COR-L47 (cell line): ENCODE measurements at places on chromosomes 1 and 21.

DNA sequence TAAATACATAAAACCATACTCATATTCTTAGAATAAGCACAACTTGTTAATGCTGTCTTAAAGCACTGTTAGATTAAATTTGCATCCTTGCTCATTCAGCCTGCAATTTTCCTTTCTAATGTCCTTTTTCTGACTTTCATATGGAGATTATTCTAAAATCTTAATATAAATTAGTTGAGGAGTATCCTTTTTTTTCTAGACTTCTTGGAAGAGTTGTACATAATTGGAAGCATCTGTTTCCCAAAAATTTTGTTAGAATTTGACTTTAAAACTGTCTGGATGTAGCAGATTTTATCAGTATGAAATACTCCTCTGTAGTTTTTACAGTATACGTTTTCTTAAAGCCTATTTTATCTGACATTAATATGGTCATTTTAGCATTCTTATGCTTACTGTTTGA lies 9.7 kb downstream of the KIFAP3 start:
- DNase-seq = no peak

DNA sequence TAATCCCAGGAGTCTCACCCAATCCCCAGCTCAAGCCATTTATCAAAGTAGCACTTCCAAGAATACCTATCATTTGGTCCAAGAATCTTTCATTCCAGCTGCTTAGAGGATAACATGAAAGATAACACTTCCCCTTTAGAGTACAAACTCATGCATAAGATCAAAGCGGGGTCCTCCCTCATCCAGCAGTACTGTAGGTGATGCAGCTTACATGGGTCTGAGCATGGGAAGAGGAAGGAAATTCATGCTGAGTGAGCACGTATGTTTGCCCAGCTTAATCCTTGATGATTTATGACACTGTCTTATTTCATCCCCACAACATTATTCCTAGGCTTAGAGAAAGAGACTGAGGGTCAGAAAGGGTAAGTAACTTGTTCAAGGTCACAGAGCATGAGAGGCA lies 167.1 kb upstream of the GJB5 start:
- DNase-seq = no peak

DNA sequence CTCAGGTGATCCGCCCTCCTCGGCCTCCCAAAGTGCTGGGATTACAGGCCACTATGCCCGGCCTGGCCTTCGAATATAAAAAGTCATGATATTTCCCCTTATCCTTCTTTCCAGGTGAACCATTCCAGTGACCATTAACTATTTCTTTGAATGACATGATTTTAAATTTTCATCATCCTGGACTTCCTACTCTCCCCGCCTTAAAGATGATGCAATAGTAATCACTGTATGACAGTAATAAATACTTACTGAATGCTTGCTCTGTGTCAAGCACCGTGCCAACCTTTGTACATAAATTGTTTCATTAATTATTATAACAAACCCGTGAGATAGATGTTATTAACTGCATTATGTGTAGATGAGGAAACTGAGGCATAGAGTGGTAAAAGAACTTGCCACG lies 19.9 kb upstream of the ATP1A1 start:
- no peak for DNase-seq

- DNase-seq = no peak
These were observed 300.3 kb downstream of the GRIK1 start for GRCh38 chr21:29639366-29640079.

DNA sequence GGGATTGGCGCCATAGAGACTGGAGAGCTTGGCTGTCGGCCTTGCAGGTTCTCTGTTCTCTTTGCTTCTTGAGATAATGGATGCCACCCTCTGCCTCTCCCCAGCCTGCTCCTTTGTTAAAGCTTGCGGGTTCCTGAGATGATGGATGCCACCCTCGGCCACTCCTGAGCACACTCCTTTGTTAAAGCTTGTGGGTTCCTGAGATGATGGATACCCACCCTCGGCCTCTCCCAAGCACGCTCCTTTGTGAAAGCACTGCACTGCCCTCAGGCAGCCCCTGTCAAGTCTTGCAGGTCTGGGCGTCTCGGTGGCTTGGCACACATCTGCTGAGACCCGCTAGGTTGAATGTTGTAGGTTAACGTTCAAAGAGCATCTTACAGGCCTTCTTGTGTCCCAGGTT lies 76.5 kb downstream of the SCCPDH start:
- DNase-seq = no peak

- no peak for DNase-seq
These were observed 999 bp downstream of the THAP3 start for GRCh38 chr1:6625584-6626149.

DNA sequence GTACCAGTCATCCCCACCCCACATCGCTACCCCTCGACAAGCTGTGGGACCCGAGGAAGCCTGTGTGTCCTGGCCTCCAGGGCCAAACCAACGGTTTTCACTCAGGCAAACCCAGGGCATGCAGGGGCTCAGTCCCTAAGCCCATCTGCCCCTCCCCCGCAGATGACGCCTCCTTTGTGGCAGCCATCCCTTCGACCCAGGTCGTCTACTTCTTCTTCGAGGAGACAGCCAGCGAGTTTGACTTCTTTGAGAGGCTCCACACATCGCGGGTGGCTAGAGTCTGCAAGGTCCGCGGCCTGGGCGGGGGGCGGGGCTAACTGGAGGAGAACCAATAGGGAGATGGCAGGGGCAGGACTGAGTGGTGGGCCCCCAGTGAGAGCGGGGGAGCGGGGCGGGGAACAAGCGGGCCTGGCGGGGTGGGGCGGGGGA lies 7.4 kb downstream of the SEMA4A start:
- no peak for DNase-seq

DNA sequence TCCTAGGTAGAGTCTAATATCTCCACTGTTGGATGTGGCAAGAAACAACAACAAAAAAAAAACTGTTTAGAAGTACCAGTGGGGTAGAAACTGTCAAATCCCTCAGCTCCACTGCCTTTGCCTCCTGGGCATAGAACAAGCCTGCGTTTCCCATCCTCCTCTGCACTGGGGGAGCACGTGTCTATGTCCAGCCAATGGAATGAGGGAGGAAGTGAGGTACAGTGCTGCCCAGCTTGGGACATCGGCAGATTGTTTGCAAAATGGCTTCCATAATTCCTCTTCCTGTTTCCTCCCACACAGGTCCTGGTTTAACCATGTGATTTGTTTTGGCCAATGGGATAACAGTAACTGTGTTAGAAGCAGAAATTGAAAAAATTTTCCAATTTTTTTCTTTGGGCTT lies 39.1 kb downstream of the PSMG1 start:
- no peak for DNase-seq

GRCh38 chr1:44422161-44422560 lies 17.1 kb downstream of the RNF220 start:
- no peak for DNase-seq

DNA sequence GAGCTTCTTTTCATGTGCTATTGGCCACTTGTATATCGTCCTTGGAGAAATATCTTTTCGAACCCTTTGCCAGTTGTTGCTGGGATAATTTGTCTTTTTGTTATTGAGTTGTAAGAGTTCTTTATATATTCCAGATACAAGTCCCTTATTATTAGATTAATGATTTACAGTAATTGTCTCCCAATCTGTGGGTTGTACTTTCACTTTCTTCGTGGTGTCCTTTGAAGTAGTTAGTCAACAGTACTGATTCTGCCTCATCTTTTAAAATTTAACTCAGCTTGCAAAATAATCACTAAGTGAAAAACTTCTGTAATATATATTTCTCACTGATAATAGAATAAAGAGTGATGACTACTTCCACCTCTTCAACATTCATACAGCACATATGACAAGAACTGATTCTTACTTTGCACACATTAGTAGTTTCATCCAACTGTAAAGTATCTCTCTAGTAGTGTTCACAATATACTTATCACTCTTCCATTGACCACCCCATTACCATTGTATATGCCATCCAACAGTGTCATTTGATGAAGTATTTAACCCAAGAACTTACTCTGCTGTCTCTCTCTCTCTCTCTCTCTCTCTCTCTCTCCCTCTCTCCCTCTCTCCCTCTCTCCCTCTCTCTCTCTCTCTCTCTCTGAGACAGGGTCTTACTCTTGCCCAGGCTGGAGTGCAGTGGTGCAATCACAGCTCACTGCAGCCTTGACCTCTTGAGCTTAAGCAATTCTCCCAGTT lies 104.2 kb upstream of the DMRTA2 start:
- DNase-seq = no peak
